ENCODE measurements at places on chromosomes 6 and 20.

DNA sequence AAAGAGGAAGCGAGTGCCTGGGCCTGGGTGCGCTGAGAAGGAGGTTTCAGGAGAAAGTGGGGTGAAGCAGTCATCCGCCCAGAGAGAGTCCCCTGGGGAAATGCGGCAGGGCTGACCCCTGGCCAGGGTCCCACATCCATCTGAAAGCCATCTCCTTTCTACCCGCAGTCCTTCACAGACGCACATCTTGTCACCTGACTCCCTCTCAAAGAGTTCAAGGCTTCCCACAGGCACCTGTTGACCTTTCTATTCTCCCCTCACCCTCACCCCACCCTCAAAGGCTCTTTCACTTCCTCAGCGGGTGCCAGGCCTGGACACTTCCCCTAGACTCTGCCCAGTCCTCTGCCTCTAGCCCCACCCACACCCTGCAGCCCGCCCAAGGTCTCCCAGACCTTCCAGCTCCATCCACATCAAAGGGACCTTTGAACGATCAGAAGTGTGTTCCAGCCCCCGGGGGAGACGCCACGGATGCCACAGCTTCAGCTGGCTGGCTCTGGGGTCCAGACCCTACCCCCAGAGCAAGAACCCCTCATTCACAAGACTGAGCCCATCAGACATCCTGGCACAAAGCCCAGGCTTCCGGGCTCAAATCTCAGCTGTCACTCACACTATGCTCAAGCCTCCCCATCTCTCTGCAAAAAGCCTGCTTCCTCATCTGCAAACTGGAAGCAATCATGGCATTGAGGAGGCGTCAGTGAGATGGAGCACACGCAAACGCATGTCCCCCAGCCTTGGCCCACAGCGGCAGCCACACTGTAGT is 2.1 kb downstream of the CTSZ start:
- no peak for DNase-seq

- DNase-seq: no peak
These were observed 89.9 kb upstream of the ASF1A start for GRCh38 chr6:118804091-118804490.

DNA sequence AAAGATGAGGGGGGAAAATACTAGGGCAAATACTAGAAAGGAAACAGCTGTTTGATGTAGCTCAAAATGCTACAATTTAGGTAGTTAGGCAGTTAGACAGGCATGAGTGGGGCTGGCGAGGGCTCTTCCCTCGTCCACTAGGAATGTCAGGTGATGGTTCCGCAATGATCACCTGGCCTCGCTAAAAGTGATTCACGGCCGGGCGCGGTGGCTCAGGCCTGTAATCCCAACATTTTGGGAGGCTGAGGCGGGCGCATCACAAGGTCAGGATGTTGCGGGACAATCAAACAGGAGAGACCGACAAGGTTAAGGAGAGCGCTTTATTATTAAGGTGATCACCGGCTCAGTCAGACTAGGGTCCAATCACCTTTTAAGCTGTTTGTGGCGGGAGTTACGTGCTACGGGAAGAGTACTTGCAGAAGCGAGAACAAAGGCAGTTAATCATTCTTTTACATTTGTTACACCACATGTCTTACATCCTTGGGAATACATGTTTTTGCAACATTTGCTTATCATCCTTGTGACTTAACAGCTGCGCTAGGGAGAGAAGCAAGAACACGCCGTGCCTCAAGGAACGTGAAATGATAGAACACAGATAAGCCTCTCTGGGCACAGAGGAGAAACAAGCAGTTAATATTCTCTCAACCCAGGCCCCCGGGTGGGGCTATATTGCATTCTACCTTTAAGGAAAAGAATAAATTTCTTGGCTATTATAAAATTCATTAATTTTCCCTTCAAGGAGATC is 1025.4 kb downstream of the EYS start:
- no peak for DNase-seq

- no peak for DNase-seq
These were observed 57.7 kb upstream of the FERMT1 start for GRCh38 chr20:6180531-6180930.

- DNase-seq: no peak
These were observed 73.1 kb downstream of the TPBG start for GRCh38 chr6:82436740-82437139.

DNA sequence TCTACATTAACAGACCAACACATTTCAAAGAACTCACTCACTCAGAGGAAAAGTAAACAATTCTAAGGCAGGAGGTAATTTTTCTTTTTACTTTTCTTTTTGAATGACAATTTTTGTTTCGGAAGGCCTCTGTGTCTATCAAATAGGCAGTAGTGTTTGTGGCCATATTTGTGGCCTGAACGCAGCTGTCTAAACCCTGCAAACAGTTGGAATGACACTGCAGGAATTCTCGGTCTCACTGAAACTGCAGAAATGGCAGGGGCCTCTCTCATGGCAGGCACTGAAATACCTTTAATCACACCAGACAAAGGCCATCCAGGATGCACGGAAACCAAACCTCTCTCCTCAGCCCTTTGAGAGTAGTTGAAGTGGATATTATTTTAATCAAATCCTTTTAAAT is 30.4 kb downstream of the FYN start:
- no peak for DNase-seq
